Right ventricle myocardium inferior (tissue), 1 donor: ENCODE measurements at places on chromosomes 7 and 10. TPM values are rescaled to one million over a fixed set of nuclear protein-coding genes. Genes with fewer than 3 reads are reported as not detected.
A peak's percentile ranks its signal among the peaks of the same experiment; 100 is the strongest.

GRCh38 chr7:70657989-70658632, 473.8 kb upstream of the GALNT17 start:
- DNase-seq, result no peak

- no peak for DNase-seq
Observed at GRCh38 chr7:46633630-46634240, 712.7 kb upstream of the IGFBP3 start.

DNA sequence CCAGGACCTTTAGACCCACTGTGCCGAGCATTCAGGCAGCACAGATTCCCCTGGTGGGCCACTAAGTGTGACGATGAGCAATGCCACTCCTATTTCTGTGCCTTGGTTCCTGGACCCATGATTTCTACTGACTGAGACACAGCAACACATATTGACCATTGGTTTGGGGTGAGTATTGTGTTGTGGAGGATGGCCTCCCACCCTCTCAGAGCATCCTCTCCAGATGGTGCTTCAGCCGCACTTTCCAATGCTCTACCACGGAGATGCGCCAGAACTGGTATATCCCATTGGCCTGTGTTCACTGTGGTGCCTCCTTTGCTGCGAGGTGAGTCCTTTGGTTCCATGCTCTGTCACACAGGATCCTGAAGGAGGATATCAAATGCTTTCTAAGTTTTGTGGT, 10.1 kb upstream of the GDF10 start:
- DNase-seq, result no peak

- no peak for DNase-seq
Observed at GRCh38 chr7:37657816-37658215, 25.8 kb upstream of the GPR141 start.

DNA sequence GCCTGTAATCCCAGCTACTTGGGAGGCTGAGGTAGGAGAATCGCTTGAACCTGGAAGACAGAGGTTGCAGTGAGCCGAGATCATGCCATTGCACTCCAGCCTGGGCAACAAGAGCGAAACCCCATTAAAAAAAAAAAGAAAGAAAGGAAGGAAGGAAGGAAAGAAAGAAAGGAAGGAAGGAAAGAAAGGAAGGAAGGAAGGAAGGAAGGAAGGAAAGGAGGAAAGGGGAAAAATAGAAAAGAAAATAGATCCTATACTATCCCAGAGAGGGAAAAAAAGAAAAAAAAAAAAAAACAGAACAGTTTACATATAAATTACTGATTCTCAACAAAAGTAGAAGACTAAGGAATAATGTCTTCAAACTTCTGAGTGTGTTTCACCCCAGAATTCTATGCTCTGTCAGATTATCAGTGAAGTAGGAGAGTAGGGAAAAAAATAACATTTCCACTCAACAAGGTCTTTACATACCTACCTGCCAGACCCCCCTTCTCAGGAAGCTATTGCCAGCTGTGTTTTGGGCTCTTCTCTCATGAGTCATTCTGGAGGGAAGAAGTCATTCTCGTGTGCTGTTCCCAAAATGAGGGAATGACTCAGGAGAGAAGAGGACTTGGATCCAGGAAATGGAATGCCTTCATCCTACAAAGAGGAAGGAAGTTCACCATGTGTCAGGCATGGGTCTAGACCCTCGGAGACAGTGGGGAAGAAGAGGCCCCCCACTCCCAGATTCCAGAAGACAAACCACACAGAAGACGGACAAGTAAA, 20.9 kb downstream of the RGS10 start:
- DNase-seq, result no peak

DNA sequence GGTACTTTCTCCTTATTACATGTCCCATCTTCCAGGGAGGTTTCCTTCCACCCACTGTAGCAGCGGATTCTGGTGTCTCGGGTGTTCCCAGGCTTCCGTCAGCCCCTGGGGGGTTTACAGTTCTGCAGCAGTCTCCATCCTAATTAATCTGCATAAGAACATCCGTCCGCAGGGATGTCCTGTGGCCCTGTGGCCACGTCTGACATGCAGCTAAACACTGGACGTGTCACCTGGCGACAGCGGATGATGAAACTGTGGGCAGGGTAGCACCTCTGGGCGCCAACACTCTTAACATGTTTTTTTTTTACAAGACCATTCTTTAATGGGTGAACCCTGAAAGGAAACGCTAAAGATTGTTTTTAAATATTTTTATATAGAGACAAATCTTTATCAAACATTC, 58.2 kb downstream of the DIP2C start:
- DNase-seq, result no peak

DNA sequence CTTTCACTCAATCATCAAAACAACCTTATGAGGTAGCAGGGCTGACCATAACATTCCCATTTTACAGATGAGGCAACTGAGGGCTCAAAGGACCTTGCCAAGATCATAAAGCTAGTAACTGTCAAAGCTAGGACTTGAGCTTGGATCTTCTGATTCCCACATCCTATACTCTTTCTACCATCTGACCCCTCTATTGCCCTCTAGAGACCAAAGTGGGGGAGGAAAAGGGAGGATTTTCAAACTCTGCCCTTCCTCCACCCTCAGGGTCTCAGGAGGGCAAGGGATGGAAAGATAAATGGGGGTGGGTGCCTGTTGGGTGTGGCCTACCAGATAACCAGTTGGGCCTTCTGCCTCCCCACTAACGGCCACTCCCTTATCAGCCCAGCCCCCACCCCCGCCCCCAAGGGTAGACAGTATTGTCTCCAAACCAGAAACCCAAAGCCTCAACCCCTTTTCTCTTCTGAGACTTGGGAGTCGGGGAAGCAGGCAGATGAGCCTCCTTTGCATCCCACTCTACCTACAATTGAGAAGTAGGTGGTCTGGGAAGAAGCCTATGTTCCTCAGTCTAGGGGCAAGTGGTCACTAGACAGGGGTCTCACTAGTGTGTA, 7.9 kb downstream of the LDB1 start:
- DNase-seq, result no peak

- DNase-seq, result no peak
Observed at GRCh38 chr10:6912424-6912823, 332.3 kb upstream of the PRKCQ start.

DNA sequence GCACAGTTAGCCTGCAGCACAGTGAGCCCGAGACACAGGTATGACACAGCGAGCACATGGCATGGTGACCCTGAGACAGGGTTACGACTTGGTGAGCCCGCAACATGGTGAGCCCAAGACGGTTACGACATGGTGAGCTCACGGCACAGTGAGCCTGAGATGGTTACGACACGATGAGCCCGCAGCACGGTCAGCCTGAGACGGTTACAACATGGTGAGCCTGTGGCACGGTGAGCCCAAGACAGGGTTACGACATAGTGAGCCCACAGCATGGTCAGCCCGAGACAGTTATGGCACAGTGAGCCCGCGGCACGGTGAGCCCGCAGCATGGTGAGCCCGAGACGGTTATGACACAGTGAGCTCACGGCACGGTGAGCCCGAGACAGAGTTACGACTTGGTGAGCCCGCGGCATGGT, 156.1 kb downstream of the MAD1L1 start:
- DNase-seq, result no peak

DNA sequence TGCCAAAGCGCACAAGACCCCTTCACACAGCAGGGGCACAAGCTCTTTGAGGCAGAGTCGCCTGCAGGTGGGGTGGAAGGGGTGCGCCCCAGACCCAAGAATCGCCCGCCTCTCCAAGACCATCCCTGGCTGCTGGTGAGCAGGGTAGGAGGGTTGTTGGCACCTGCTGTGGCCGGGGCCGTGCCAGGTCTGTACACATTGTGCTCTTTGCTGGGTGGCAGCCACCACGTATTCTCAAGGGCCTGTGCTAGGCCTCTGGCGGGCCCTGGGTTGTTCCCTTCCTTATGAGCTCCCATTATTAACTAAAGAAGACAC, 84.4 kb downstream of the LHPP start:
- peak; percentile 71 for DNase-seq

GRCh38 chr10:47349941-47350371, 1.8 kb downstream of the RBP3 start:
- no peak for DNase-seq

Gene CTTNBP2
- 1.5 TPM for total RNA-seq

Gene LRRN3
- total RNA-seq, result 12.4 TPM

Gene MYO1G
- total RNA-seq, result 1.9 TPM

Gene TMEM139
- total RNA-seq, result 14.8 TPM

Gene IFIT1B
- not detected for total RNA-seq
